ENCODE measurements at places on chromosomes 7 and 10. TPM values are rescaled to one million over a fixed set of nuclear protein-coding genes. Genes with fewer than 3 reads are reported as not detected.

GRCh38 chr10:71694039-71694501, 25.5 kb downstream of the C10orf105 start:
- no peak overlapping the region for H3K4me3 ChIP-seq
- H3K4me1 ChIP-seq: peaks cover 38% of the 10 kb centered on the region
- no peak for DNase-seq
- no peaks in the 10 kb centered on the region for H3K36me3 ChIP-seq
- no peak overlapping the region for H3K27ac ChIP-seq
- H3K27me3 ChIP-seq: no peaks in the 10 kb centered on the region

GRCh38 chr7:36726806-36727503, 2.7 kb upstream of the AOAH start:
- DNase-seq: peak; percentile 60
- H3K4me3 ChIP-seq: no peak overlapping the region
- peaks cover 5% of the 10 kb centered on the region for H3K36me3 ChIP-seq
- H3K27me3 ChIP-seq: no peaks in the 10 kb centered on the region
- H3K4me1 ChIP-seq: peaks cover 57% of the 10 kb centered on the region

GRCh38 chr7:37191797-37192196, 256.9 kb downstream of the ELMO1 start:
- DNase-seq: no peak
- H3K27ac ChIP-seq: no peak overlapping the region
- H3K4me1 ChIP-seq: peaks cover 10% of the 10 kb centered on the region
- H3K4me3 ChIP-seq: no peak overlapping the region
- no peaks in the 10 kb centered on the region for H3K27me3 ChIP-seq
- peaks cover 13% of the 10 kb centered on the region for H3K36me3 ChIP-seq

GRCh38 chr10:106864031-106864430, 300.5 kb downstream of the SORCS1 start:
- DNase-seq: no peak
- no peak overlapping the region for H3K27ac ChIP-seq
- H3K27me3 ChIP-seq: no peaks in the 10 kb centered on the region
- H3K4me3 ChIP-seq: no peak overlapping the region
- H3K36me3 ChIP-seq: no peaks in the 10 kb centered on the region

DNA sequence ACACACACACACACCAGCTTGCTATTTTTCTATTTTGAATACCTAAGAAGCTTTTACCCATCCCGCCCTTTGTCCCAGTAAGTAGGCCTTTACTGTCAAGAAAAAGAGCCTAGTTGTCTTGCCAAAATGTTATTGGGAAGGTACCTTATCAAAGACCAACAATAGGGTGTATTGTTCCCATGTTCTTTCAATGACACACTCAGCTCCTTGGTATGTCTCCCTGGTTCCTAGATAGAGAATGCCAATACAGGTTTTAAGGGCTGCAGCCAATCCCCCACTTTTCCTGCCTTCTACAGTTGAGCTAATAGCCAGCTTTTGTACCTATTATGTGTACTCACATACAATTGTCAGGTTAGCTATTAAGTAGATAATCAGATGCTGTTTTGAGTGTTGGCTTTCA, 92.0 kb upstream of the LRRTM3 start:
- H3K4me3 ChIP-seq: no peak overlapping the region
- H3K27me3 ChIP-seq: no peaks in the 10 kb centered on the region
- H3K36me3 ChIP-seq: no peaks in the 10 kb centered on the region
- H3K27ac ChIP-seq: no peak overlapping the region
- no peaks in the 10 kb centered on the region for H3K4me1 ChIP-seq
- no peak for DNase-seq

Gene HHEX
- 0.31 TPM for total RNA-seq

Gene FZD8
- 0.45 TPM for total RNA-seq

Gene UNC5B
- total RNA-seq: 0.02 TPM

Gene ACBD7
- 1.9 TPM for total RNA-seq
